Glutamatergic neuron (in vitro differentiated cells): ENCODE measurements at places on chromosomes 3 and 15.

DNA sequence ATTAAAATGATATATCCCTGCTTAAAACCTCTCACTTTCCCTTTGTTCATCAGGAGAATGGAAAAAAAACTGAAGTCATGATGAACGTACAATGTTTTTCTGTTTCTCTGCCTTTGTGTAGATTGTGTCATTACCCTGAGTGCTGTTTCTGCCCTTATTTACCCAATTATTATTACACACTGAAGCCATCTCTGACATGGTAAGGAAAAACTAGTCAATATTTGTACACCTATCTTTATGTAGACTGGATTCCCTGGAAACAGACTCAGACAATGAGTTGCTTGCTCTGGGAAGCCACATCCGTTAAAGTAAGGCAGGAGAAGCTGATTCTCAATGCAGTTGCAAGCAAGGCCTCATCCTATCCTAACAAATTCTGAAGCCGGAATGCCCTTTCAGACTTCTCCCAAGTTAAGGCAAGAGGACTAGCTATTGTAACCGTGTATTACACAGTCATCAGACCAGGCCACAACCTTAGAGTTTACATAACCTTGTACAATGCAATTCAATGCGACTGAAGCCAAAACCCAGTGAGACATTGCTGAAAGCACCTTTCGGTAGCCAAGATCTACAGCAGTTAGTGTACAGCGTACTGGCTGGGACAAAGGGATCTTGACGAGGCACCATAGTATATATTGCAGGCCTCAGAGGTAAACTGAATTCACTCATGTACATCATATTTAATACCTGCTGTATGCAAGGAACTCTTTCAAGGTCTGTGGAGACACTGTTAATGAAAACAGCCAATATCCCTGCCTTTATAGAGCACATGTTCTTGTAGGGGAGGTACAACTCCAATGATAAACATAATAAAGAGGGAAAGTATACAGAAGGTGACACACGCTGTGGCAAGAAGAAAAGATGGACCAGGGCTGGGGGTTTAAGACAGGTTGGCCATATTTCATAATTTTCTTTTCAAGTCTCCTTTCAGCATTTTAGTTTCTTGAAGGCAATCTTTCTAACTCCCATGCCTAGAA, 1040.8 kb upstream of the SEMA6D start:
- peaks cover 1% of the 10 kb centered on the region for H3K27me3 ChIP-seq
- no peaks in the 10 kb centered on the region for H3K36me3 ChIP-seq
- H3K4me3 ChIP-seq, result no peak overlapping the region
- peaks cover 4% of the 10 kb centered on the region for H3K4me1 ChIP-seq
- H3K27ac ChIP-seq, result no peak overlapping the region
- DNase-seq, result no peak

- H3K27me3 ChIP-seq, result no peaks in the 10 kb centered on the region
- H3K4me1 ChIP-seq, result no peaks in the 10 kb centered on the region
- no peak for DNase-seq
- no peak overlapping the region for H3K4me3 ChIP-seq
- no peak overlapping the region for H3K27ac ChIP-seq
These were observed 1061.9 kb downstream of the FHIT start for GRCh38 chr3:60189304-60189703.

DNA sequence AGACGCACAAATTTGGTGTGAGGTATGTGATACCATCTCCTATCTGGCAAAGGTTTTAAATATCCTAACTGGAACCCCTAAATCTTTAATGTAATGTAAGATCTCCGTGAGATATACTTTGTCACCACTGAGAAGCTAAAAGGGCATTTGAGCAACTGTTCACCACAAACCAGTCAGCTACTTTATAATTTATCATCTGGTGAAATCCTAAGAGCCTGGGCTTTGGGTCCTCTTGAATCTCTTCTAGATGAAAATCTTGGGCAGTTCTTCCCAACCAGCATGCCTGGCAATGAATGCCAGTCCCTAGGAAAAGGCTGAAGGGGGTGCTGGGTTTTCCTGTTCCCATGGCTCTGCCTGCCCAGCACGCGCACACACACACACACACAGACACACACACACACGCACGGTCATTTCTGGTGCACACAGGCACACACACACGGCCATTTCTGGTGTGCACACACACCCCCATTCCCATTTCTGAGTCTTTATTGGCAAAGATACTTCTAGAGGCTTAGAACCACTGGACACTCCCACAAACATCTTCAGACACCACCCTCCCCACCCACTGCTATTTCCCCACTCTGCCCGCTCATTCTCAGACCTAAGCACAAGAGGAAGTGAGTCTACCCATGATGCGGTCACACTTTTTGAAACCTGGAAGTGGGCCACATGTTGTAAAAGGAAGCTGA, 72.6 kb downstream of the MYO1E start:
- H3K4me1 ChIP-seq, result peaks cover 4% of the 10 kb centered on the region
- DNase-seq, result no peak
- H3K36me3 ChIP-seq, result no peaks in the 10 kb centered on the region
- H3K27ac ChIP-seq, result no peak overlapping the region
- no peaks in the 10 kb centered on the region for H3K27me3 ChIP-seq

DNA sequence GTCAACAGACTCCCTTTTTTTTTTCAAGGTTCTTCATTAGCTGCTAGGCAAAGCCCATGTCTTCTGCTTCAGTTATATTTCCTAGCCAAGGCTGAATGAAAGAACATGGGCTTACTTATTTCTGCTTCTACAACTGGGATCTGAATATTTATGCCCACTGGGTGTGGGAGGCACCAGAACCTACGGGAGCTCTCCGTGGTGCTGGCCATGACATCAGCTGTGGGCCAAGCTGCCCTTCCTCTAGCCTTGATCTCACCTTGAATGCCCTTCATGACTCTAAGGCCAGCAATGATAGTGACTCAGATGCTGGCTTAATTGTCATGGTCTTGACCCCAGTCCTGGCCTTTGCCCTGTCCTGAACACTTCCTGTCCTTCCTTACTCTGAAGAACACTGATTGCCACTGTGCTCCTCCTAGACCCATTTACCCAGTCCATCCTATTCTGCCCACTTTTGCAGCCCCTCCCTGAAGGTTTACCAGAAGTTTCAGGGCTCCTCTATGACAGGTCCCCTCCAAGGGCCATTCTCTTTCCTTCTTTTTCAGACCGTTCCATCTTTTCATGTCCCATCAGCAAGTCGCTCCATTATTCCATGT, 32.8 kb upstream of the PRR20G start:
- DNase-seq, result no peak
- no peaks in the 10 kb centered on the region for H3K4me1 ChIP-seq
- peaks cover 17% of the 10 kb centered on the region for H3K36me3 ChIP-seq
- peaks cover 2% of the 10 kb centered on the region for H3K27me3 ChIP-seq

- H3K27ac ChIP-seq, result no peak overlapping the region
- DNase-seq, result no peak
- no peaks in the 10 kb centered on the region for H3K36me3 ChIP-seq
- no peak overlapping the region for H3K4me3 ChIP-seq
- peaks cover 4% of the 10 kb centered on the region for H3K4me1 ChIP-seq
- H3K27me3 ChIP-seq, result peaks cover 2% of the 10 kb centered on the region
These were observed 154.8 kb downstream of the PLCL2 start for GRCh38 chr3:17039594-17039993.

DNA sequence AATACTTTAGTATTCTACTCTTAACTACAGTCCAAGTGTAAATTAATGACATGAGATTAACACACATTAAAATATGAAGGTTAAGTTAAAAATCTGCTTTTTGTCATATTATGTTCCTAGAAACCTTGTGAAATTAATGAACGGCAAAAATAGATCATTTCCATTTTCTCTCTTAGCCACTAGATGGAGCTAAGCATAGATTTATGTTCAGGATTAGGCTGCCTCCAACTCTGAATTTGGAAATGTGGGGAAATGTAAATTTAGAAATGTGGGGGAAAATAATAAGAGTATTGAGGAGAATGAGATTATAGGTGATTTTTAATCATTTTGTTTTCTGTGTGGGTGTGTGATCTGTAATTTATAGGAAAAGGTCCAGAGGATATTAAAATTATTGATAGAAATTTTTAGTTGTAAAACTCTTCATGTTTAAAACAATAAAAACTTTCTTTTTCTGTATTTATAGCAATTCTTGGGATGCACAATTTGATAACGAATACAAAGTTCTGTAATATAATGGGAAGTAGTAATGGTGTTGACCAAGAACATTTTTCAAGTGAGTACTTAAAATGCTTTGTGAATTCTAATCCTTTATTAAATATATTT, 59.2 kb downstream of the TMOD3 start:
- peaks cover 6% of the 10 kb centered on the region for H3K27me3 ChIP-seq
- no peaks in the 10 kb centered on the region for H3K36me3 ChIP-seq
- DNase-seq, result no peak
- no peak overlapping the region for H3K4me3 ChIP-seq

DNA sequence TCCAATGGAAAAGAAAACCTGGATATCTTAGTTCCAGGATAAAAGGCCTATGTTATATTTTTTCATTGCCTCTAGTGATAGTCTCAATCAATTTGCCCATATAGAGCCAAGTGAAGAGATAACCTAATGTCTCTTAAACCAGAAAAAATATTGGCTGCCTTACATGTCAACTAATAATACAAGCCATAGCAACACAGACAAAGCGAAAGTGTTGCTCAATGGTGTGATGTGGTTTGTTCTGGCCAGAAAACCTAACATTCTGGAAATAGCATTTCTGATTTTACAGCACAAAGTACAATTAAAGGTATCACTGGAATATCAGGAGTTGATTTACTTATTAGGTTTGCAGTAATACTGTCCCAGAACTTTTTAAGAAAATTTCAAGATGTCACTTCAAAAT, 101.5 kb downstream of the ATP8B4 start:
- no peak overlapping the region for H3K27ac ChIP-seq

GRCh38 chr3:187750006-187750512, 4.8 kb upstream of the BCL6 start:
- H3K27me3 ChIP-seq, result peaks cover 7% of the 10 kb centered on the region
- H3K4me1 ChIP-seq, result peaks cover 25% of the 10 kb centered on the region
- peak overlapping the region; percentile 3 for H3K4me3 ChIP-seq
- no peak for DNase-seq
- H3K36me3 ChIP-seq, result no peaks in the 10 kb centered on the region

- peaks cover 16% of the 10 kb centered on the region for H3K27me3 ChIP-seq
- DNase-seq, result no peak
- no peak overlapping the region for H3K4me3 ChIP-seq
- H3K27ac ChIP-seq, result no peak overlapping the region
- H3K36me3 ChIP-seq, result peaks cover 5% of the 10 kb centered on the region
These were observed 1.5 kb downstream of the CYP1A1 start for GRCh38 chr15:74723754-74724334.

- H3K27ac ChIP-seq, result no peak overlapping the region
- H3K4me3 ChIP-seq, result no peak overlapping the region
- H3K36me3 ChIP-seq, result peaks cover 4% of the 10 kb centered on the region
- H3K4me1 ChIP-seq, result no peaks in the 10 kb centered on the region
- no peak for DNase-seq
- H3K27me3 ChIP-seq, result no peaks in the 10 kb centered on the region
These were observed 1103.1 kb downstream of the ROBO2 start for GRCh38 chr3:78143000-78143399.

GRCh38 chr15:55230953-55231352, 34.2 kb upstream of the RSL24D1 start:
- no peaks in the 10 kb centered on the region for H3K4me1 ChIP-seq
- H3K4me3 ChIP-seq, result no peak overlapping the region
- H3K27ac ChIP-seq, result no peak overlapping the region
- H3K36me3 ChIP-seq, result no peaks in the 10 kb centered on the region
- no peaks in the 10 kb centered on the region for H3K27me3 ChIP-seq

DNA sequence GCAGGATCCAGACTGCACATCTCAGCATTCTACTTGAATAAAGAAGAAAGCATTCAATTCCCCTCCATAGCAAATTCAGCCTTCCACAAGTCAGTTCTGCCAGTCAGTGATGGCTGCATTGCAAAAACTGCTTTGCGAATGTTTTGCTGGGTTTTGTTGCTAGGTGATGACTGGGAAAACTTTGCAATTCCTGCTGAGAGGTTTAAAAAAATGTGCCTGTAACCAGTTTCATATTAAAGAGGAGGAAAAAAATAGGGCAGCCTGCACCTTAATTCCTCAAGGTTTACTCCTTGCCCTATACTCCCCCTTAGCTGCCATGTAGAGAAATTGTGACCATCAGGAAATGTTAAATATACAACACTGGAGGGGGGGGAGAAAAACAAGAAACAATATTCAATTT, 225.6 kb upstream of the ATP11B start:
- no peak overlapping the region for H3K27ac ChIP-seq
- H3K4me3 ChIP-seq, result no peak overlapping the region
- no peaks in the 10 kb centered on the region for H3K4me1 ChIP-seq
- no peaks in the 10 kb centered on the region for H3K27me3 ChIP-seq
- H3K36me3 ChIP-seq, result no peaks in the 10 kb centered on the region
- no peak for DNase-seq

GRCh38 chr15:69410248-69410874, 3.8 kb upstream of the KIF23 start:
- no peak overlapping the region for H3K27ac ChIP-seq
- DNase-seq, result no peak
- H3K27me3 ChIP-seq, result no peaks in the 10 kb centered on the region
- no peaks in the 10 kb centered on the region for H3K4me1 ChIP-seq
- no peak overlapping the region for H3K4me3 ChIP-seq
- no peaks in the 10 kb centered on the region for H3K36me3 ChIP-seq

GRCh38 chr3:129324855-129325254, 46.2 kb downstream of the HMCES start:
- no peaks in the 10 kb centered on the region for H3K27me3 ChIP-seq
- DNase-seq, result no peak
- H3K27ac ChIP-seq, result no peak overlapping the region
- no peaks in the 10 kb centered on the region for H3K4me1 ChIP-seq

GRCh38 chr3:142315083-142315482, 89.7 kb upstream of the GK5 start:
- no peak overlapping the region for H3K4me3 ChIP-seq
- DNase-seq, result no peak
- no peak overlapping the region for H3K27ac ChIP-seq
- H3K36me3 ChIP-seq, result no peaks in the 10 kb centered on the region

GRCh38 chr3:135895106-135895733, 70.3 kb upstream of the PPP2R3A start:
- H3K4me1 ChIP-seq, result peaks cover 4% of the 10 kb centered on the region
- DNase-seq, result peak; percentile 84
- no peak overlapping the region for H3K4me3 ChIP-seq
- no peak overlapping the region for H3K27ac ChIP-seq
- H3K36me3 ChIP-seq, result no peaks in the 10 kb centered on the region

DNA sequence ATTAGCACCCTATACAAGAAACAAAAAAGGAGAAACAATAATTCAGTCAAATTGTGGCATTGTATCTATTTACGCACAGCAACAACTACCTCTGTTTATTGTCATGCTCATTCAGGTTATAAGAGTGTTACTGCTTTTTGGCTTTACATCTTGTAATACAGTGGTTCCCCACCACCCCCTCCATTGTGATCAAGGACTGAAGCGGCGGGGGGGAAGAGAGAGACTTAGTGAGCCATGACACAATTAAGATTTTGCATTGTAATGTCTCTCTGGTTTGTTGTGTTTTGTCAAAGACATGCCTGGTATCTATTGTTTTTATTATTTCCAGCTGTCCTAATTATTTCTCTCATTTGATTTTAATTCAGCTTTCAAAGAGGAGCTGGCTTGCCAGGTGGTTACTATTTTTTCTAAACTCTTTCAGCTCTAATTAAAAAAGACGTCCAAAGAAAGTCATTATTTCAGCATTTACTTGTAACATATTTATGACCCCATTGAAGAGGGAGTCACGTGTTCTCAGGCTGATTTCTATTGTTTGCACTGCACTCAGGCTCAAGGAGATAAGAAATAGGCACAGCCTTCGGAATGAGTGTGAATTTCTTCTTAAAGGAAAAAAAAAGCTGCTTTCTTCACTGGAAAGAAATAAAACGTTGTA, 234.4 kb upstream of the TBL1XR1 start:
- H3K27me3 ChIP-seq, result peaks cover 6% of the 10 kb centered on the region
- H3K4me1 ChIP-seq, result peaks cover 10% of the 10 kb centered on the region
- H3K36me3 ChIP-seq, result no peaks in the 10 kb centered on the region
- no peak for DNase-seq
